ENCODE measurements at places on chromosomes 6 and 20.

DNA sequence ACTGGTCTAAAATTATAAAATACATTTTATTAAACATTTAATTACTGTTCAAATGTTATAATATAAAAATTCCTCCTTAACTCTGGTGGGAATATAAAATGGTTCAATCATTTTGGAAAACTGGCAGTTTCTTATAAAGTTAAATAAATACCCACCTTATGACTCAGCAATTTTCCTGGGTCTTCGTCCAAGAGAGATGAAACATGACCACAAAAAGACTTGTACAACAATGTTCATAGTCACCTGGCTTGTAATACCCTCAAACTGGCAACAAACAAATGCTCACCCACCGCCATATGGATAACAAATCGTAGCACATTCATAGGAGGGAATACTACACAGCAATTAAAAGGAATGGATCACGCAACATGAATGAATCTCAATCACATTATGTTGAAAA lies 66.0 kb upstream of the RIN2 start:
- DNase-seq, result no peak

GRCh38 chr6:36809156-36809555 lies 30.1 kb downstream of the CPNE5 start:
- no peak for DNase-seq

DNA sequence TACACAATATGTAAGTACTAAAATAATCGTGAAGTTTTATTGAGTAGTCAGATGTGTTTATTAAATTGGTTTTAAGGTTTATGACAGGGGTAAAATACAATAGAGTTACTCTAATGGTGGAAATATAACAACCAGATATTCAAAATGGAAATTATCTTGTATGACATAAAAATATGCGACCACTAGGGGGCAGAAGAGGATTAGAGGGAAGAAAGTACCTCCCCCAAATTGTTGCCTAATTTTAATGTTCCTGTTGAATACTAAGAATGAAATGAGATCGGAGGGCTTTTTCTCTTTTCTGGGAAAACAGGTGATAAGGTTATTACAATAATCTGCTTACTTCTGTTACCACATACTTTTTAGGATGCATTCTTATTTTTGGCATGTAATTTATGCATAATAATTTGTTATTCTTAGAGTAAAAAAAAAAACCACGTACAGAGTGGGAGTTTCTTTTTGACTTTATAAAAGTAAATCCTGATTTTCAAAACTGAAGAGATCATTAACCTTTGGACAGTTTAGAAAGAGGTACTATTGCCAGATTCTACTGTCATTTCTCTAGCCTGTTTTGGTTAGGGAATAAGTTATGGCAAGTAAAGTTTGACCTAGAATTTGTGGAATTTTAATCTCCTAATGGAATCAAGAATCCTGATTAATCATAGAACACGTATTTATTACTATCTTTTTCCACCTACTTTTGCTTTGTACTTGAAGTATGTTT lies 159.2 kb downstream of the CD109 start:
- DNase-seq, result no peak

DNA sequence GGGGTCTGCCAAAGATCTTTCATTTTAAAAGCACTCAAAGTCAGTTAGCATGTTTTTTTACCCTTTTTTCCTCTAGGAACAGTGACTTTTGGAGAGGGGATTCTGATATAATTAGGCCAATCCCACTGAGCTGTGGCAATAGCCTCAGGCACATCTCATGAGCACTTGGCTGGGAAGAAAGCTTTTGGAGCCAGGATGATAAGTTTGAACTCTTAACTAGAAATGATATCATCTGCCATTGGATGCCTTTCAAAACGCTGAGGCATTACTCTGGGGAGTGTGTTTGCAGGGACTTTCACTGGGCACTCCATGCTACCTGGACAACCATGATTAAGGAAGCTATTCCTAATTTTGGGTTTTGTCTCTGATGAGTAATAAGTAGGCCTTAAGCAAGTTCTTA lies 3.7 kb downstream of the SCGN start:
- DNase-seq, result no peak

GRCh38 chr6:132247381-132248159 lies 153.7 kb downstream of the MOXD1 start:
- DNase-seq, result no peak

DNA sequence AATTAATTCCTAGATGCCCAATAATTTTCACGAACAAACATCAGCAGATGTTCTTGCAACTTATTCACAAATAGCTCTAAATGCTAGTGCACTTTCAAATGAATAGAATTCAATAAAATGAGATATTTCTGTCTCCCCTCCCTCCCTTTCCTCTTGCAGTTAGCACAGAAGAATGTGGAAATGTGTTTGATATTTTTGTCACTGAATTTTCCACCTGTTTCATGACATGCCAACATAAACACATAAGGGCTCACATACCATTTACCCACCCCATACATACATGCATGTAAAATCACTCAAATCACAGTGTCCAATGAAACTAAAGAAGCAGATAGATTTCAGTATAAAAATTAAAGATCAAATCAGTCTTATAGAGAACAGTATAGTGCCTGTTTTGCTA lies 746.9 kb upstream of the MARCKS start:
- no peak for DNase-seq

DNA sequence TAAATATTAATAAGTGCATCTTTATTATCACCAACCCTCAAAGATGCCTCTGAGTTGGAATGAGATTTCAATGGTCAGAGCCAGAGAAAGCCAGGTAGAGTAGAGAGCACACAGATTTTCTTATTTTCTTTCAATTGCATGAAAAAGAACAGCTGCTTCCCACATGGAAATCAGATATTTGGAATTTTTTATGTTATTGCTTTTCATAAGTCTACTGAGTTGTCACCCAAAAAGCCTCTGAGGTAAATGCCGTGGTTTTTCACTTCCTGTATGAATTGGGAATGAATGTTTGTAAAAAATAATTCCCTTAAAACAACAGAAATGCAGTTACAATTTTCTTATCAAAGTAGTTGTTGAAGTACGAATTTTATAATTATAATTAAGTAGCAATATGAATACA lies 563.1 kb downstream of the RFPL4B start:
- DNase-seq, result no peak

DNA sequence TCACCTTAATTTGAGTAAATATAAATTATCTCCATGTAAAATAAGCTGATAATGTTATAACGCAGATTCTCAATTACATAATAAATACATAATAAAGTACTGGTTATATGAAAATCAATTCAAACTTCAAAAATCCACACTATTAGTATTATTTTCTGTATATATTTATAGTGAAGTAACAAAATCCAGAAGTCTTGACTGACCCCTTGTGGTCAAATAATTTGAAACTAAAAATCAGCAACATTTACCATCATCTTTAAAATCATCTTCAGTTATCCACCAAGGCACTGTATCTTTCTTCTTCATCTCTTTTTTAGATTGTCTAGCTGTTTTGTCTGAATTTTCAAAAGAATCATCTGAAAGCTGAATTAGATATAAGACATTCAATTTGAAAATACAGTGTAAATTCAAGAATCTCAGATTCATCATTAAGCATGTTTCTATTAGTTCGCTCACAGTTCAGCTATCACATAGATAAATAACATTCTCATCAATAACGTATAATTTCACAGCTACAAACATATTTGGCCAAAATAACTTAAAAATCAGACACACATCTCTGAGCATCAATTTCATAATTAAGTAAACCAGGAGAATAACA lies 6.5 kb downstream of the CEP162 start:
- no peak for DNase-seq

GRCh38 chr6:22057962-22058361 lies 238.9 kb downstream of the PRL start:
- no peak for DNase-seq
